ENCODE measurements at places on chromosomes 12 and 14. TPM values are rescaled to one million over a fixed set of nuclear protein-coding genes. Genes with fewer than 3 reads are reported as not detected.

The PTCSC3 gene
- 0.96 TPM for polyA plus RNA-seq

DNA sequence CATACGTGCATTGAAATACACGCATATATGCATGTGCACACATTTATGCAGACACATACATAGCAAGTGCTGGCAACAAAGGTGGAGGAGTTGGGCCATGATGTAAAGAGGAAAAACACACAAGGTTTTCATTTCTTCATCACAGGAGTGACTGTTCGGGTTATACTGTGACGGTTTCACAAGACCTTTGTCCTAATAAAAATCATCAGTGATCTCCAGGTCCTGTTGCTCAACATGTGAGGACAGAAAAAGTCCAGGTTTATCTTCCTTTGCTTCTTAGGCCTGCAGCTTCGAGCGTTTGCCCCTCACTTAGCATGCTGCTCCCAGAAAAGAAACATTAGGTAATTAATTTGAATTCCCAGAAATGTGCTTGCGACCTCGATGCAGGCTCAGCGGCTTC, 1260.0 kb upstream of the TMEM132C start:
- DNase-seq = no peak

GRCh38 chr14:79730953-79731352, 480.4 kb downstream of the DIO2 start:
- no peak for DNase-seq

GRCh38 chr14:21978184-21978998, 304.8 kb upstream of the OR4E1 start:
- no peak for DNase-seq

- DNase-seq = no peak
Measured at GRCh38 chr12:14982991-14983390, 10.1 kb downstream of the PDE6H start.

The PRB2 gene
- not detected for polyA plus RNA-seq

The FGF6 gene
- not detected for polyA plus RNA-seq

The CIROP gene
- 0.05 TPM for polyA plus RNA-seq

DNA sequence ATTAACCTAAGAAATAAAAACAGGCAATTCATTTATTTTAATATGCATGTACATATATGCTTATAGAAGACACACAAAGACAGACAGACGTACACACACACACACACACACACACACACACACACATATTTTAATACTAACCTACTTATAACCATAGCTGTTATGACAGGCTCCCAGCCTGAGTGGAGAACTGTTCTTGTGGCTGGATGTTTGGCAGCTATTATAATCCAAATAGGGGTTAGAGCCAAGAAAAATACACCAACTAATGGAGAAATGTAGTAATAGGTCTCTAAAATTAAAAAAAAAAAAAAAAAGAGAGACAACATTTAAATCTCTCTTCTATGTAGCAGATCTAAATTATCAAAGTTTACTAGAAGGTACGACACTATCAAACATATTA, 91.8 kb downstream of the SLC41A2 start:
- no peak for DNase-seq

The CKB gene
- polyA plus RNA-seq = 124 TPM

DNA sequence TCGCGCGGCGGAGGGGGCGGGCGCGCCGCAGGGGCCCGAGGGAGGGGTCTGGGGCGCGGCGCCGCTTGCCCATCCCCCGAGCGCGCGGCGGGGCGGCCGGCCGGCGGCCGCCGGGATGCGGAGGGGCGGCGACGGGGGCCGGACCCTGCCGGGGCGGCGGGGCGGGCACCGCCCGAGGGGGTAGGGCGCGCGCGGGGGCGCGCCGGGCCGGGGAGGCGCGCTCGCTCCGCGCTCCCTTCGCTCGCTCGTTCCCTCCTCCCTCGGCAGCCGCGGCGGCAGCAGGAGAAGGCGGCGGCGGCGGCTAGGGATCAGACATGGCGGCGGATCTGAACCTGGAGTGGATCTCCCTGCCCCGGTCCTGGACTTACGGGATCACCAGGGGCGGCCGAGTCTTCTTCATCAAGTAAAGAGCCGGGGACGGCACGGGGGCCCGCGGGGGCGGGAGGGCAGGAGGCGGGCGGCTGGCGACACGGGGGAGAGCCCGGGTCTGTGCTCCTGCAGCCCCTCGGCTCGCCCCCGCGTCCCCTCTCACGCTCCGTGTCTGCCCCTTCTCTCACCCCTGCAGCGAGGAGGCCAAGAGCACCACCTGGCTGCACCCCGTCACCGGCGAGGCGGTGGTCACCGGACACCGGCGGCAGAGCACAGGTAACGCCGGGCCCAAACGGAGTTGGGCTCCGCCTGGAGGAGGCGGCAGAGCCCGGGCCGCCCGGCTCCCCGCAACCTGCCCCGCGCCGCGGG, at the start of gene PLEKHA5:
TSS of gene PLEKHA5 (plus strand) at position 248 of the 738 bp plus-strand sequence. CDS start at position 315, 67 bp downstream.
- DNase-seq = peak; percentile 56

The TROAP gene
- polyA plus RNA-seq = 32.8 TPM

The DHRS2 gene
- 29.0 TPM for polyA plus RNA-seq

GRCh38 chr12:106747973-106748436, 26.5 kb upstream of the RIC8B start:
- no peak for DNase-seq

DNA sequence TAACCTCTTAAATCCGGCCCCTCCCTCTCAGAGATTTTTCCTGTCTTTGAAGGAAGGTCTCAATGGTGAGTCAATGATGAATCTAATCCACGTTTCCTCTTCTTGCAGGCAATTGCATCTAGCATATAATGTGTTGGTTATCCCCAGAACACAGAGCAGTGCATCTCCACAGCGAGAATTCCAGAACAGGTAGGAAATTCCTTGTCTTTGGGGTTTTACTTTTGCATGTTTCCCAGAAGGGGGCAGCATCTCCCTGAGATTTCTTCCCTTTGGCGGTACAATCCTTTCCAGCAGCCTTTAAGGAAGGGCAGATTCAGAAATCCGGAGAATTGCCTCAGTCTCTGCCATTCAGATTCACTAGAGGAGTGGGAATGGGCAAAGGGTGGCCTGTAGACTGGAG, 128.0 kb downstream of the KCNA5 start:
- DNase-seq = peak; percentile 30

The ACSM4 gene
- not detected for polyA plus RNA-seq

DNA sequence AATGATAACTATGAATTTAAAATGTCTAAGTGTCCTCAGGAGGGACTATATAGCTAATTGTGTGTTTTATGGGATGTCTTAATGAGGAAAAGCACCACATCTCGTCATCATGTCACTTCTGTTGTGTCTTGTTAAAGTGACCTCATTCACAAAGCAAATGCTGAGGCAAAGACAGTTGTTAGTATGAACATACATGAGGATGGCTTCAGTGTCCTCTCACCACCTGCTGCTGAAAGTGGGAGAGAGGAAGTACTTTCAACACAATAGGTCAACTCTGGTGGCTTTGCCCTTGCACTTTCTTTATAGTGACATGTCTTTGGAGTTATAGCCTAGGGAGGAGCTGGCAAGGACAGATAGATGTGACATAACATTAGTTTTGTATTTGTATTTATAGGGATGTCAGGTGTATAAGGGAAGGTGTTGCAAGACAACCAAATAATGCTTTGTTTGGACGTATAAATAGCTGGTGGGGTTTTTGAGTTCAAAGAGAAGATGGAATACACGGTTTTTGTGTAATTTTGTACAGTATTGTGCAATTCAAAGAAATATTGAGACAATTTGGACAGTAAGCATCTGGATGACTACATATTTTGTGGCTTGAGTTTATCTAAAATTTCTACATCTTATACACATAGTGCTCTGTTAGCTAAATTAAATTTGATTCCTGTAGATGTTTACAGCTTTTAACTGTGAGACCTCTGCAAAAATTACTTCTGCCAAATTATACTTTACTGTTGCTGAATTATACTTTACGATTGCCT, 131.7 kb upstream of the ATP2B1 start:
- DNase-seq = no peak

DNA sequence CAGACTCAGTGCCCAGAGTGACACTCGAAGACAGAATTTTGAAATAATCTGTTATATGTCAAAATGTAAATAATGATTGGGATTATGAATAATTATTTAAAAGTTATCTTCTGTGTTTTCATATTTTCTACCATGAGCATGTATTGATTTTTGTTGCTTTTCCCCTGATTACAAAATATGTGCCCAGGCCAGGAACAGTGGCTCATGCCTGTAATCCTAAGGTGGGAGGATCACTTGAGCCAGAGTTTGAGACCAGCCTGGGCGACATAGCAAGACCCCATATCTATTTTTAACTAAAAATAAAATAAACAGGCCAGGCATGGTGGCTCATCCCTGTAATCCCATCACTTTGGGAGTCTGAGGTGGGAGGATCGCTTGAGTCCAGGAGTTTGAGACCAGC, 13.5 kb downstream of the PSMA6 start:
- no peak for DNase-seq

- no peak for DNase-seq
Measured at GRCh38 chr12:27151479-27151878, 69.1 kb upstream of the C12orf71 start.

- no peak for DNase-seq
Measured at GRCh38 chr12:15839682-15840081, 42.5 kb upstream of the STRAP start.

DNA sequence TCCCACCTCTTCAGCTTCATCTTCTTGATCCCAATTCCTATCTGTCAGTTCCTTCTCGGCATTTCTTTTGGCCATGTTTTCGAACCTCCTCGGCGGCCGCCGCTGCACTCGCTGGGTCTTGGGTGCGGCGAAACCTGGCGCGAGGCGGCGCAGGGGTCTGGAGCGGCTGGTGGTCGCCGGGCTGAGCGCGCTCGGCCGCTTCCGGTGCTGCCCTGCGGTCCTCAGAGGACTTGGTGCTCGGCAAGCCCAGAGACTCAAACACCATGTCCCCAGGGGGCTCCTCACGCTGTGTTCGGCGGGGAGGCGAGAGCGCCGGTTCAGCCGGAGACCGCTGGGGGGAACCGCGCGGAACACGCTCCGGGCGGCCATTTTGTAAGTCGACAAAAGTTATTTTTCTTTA, 51.8 kb downstream of the PPP1R36 start:
- no peak for DNase-seq

DNA sequence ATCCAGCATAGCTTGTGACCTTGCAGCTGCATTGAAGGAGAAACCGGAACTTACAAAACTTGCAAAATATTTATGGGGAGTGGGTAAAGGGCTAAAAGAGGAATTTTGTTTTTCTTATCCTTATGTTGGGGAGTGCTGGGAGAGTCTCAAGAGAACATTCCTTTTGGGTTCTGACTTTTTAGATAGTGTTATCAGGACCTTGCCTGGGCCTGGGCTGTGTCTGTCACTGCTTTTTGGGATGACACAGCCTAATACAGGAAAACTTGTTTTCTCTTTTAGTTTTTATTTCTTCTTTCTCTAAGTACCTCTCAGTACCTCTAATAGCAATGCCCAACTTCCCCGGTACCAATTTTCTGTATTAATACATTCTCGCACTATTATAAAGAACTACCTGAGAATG, 850.6 kb downstream of the RPS29 start:
- DNase-seq = no peak

The SLC6A15 gene
- 2.0 TPM for polyA plus RNA-seq

GRCh38 chr12:16385782-16386646, 38.6 kb downstream of the MGST1 start:
- peak; percentile 58 for DNase-seq

GRCh38 chr12:104583301-104583700, 126.6 kb downstream of the CHST11 start:
- DNase-seq = no peak

GRCh38 chr14:91308337-91308736, 63.8 kb upstream of the GPR68 start:
- no peak for DNase-seq

GRCh38 chr14:42715316-42715715, 1108.6 kb downstream of the LRFN5 start:
- no peak for DNase-seq

The KERA gene
- polyA plus RNA-seq = 0.08 TPM

DNA sequence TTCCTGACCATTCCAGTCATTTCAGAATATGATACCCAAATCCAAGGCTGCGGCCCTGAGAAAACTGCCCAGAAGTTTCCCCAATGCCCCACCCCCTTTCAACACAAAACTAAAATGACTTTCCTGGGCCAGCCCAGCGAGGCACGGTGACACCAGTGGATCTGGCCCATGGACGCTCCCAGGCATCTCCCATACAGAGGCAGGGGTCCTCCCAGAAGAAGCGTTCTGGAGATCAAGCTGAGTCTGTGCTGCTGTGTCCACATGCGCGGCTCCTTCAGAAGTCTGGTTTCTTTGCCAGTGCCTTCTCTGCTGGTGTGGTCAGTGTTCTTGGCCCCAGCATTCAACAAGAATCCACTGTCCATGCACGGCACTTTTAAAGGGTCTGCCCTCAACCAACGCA, 228.2 kb upstream of the SFSWAP start:
- no peak for DNase-seq

DNA sequence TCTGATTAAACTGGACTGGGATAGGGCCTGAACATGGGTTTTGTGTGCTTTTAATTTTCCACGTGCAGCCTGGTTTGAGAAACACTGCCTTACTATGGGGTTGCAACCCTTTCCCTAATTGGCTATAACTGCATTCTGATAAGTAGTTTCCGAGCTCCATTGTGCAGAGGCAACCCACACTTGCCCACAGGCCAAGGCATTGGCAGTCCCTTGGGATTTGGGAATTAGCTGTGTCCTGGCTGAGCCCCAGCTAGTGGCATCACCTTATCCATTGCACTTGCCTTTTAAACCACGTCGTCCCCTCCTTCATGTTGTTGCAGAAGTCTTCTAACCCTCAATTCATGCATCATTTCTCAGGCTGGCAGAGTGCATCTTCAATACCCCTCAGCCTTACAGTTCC, 10.2 kb downstream of the VCPKMT start:
- DNase-seq = no peak

DNA sequence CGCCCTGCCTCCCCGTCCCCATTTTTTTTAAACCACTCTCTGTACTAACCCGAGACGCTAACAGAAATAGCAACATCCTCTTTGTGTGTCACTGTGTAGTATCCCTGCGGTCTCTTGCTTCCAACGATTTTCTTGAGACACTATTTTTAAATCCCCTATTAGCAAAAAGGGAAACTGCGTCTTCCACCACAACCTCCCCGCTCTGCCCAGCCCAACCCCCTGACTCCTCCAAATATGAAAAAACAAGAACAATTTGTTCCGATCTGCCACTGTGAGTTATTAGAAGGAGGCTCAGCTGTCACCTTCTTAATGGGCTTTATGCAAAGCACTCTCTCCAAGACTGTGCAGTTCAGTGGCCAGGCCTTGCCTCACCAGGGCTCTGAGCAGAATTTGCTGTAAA, 76.3 kb downstream of the MAP1LC3B2 start:
- no peak for DNase-seq

- no peak for DNase-seq
Measured at GRCh38 chr14:22194664-22195063, 394.4 kb downstream of the DAD1 start.

The NOVA1 gene
- 23.8 TPM for polyA plus RNA-seq

The KLRD1 gene
- 0.55 TPM for polyA plus RNA-seq

The KRT79 gene
- not detected for polyA plus RNA-seq
